ENCODE measurements at places on chromosomes 16 and 17.

GRCh38 chr16:54505549-54506213 is 219.1 kb upstream of the IRX3 start:
- no peak for DNase-seq

GRCh38 chr16:9536905-9537304 is 445.5 kb downstream of the HAPSTR1 start:
- DNase-seq = no peak

GRCh38 chr17:8421571-8421970 is 14.1 kb upstream of the NDEL1 start:
- no peak for DNase-seq

GRCh38 chr17:62188713-62189112 is 123.6 kb upstream of the MED13 start:
- DNase-seq = no peak

DNA sequence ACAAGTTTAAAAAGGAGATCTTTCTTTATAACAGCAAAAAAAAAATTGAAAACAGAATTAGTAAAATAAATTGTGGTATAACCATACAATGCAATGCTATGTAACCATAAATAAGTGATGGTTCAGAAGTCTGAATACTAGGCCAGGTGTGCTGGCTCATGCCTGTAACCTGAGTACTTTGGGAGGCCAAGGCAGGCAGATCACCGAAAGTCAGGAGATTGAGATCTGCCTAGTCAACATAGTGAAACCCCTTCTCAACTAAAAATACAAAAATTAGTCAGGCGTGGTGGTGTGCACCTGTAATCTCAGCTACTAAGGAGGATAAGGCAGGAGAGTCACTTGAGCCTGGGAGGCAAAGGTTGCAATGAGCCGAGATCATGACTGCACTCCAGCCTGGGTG is 34.6 kb downstream of the CCT6B start:
- no peak for DNase-seq

- peak; percentile 29 for DNase-seq
Measured at GRCh38 chr16:9072806-9073341, 18.6 kb upstream of the HAPSTR1 start.

Measured in stimulated activated CD4-positive, alpha-beta T cell treated with anti-CD3 and anti-CD28 coated beads, Interleukin-4, amount 100 ng/mL, for 1 hour (primary cell).